Fibroblast of skin of abdomen (primary cell): ENCODE measurements at places on chromosomes 4 and X.

GRCh38 chr4:121277194-121278105 lies 103.4 kb downstream of the QRFPR start:
- DNase-seq: no peak

GRCh38 chrX:55731826-55732225 lies 14.3 kb downstream of the RRAGB start:
- no peak for DNase-seq

GRCh38 chrX:153726286-153727122 lies 1.8 kb downstream of the ABCD1 start:
- peak; percentile 13 for DNase-seq

GRCh38 chrX:132602701-132603100 lies 113.9 kb upstream of the MBNL3 start:
- no peak for DNase-seq

- no peak for DNase-seq
Measured at GRCh38 chr4:24836661-24837242, 41.4 kb downstream of the SOD3 start.

- DNase-seq: no peak
Measured at GRCh38 chr4:172207258-172207657, 394.1 kb downstream of the GALNTL6 start.

DNA sequence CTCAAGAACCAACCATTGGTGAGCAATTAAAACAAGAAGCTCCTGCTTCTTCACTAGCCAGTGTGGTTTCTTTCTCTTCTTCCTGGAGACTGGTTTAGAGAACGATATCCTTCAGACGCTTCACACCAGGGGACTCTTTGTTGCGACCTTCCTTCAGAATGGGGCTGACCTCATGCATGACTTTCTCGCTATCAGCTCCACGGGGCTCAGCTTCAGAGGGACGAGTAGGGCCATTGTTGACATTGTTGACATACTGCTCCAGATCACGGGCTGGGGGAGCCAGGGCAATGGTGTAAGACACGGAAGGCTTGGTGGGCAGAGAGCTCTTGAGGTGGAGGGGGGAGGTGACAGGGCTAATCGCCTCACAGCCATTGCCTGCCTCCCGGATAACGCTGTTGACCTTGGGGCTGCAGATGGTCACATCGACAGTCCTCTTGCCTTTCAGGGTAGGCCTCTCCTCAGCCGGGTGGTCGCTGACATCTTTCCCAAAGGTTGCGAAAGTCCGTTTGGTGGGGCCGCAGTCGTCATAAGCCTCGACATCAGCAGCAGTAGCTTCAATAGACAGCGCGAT lies 113.8 kb downstream of the PCDH19 start:
- DNase-seq: no peak

GRCh38 chr4:142960867-142961644 lies 115.0 kb upstream of the INPP4B start:
- DNase-seq: no peak

- no peak for DNase-seq
Measured at GRCh38 chrX:19563746-19564145, 48.4 kb upstream of the MAP3K15 start.

GRCh38 chrX:69197690-69198089 lies 32.4 kb upstream of the PJA1 start:
- DNase-seq: no peak

DNA sequence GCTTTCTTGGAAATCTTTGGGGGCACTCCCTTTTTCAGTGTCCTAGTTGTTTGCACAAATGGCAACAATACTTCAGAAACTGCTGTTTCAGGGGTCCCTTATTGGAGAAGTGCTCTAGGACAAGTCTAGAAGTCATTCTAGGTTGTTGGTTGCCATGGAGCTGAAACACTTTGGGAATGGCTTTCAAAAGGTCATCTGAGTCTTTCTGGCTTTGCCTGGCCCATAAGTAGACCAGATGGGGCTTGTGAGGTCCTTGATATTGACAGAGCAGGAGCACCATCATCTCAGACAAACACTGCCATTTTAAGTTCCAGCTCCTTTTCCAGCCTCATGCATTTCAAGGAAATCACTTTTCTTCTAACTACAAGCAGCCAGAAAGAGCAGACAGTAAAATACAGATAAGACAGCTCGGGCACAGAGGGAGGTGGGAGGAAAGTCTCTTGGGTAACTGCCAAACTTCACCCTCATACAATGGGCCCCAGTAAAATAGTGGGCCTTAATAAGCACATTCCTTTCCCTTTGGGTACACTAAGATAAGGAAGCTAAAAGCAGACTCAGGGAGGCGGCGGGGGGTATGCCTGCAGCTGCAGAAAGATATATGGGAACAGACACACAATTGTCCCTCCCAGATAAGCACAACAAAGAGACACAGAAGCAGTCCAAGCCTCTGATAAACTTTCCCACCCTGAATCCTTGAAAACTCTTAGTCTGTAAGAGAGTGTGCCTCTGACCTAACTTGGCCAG lies 8.5 kb upstream of the NXF3 start:
- DNase-seq: no peak

GRCh38 chr4:26215725-26216124 lies 105.1 kb upstream of the RBPJ start:
- DNase-seq: no peak

DNA sequence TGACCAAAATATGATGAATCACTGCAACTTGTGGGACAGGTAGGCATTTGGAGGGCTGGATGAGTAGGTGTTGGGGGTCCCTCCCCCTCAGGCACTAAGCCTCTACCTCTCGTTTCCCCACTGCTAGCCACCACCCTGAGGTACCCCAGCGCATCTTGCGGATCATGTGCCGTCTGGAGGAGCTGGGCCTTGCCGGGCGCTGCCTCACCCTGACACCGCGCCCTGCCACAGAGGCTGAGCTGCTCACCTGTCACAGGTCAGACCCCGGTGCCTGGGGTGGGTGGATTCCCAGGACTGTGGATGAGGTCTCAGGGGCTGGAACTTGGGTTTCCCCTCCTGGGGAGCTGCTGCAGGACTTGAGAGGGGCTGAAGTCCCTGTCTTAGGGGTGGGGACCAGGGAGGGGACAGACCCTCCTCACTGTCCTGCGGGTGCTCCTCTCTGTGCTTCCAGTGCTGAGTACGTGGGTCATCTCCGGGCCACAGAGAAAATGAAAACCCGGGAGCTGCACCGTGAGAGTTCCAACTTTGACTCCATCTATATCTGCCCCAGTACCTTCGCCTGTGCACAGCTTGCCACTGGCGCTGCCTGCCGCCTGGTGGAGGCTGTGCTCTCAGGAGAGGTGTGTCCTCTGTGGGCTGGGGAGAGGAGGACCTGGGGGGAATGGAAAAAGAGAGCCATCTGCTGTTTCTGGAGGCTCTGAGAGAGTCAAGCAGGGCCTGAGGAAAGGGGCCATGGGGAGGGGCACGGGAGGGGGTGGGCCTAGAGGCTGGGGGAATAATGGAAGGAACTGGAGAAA lies 10.1 kb upstream of the ERAS start:
- DNase-seq: no peak
